ENCODE measurements at places on chromosomes 3 and 15.

- no peak for DNase-seq
Observed at GRCh38 chr3:49387721-49388120, 24.1 kb downstream of the RHOA start.

DNA sequence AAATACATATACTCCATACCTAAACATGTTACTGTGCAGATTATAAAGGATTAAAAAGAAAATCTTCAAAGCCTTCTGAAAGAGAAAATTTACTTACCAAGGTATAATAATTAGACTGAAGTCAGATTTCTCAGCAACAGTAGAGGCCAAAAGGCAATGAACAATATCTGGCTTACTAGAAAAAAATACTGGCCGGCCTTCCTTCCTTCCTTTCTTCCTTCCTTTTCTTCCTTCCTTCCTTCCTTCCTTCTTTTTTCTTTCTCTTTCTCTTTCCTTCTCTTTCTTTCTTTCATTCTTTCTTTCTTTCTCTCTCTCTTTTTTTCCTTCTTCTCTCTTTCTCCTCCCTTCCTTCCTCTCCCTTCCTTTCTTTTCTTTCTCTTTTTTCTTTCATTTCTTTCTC, 209.6 kb downstream of the KCNH8 start:
- no peak for DNase-seq

DNA sequence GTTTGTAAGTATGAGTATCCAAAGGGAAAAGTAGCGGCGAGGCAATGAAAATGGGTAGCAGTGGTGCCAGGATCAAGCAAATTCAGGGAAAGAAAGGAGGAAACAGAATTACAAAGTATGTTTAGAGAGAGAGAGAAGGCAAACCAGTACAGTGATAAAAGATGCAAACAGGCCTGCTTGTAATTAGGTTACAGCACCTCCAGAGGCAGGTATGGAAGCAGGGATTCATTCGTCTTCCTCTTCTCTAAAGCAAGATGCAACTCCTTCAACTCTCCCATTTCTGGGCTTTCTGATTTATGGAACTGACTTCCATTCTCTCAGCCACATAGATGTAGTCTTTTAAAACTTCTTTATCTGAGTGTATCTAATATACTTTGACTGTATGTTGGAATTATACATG, 68.0 kb downstream of the CRYBG3 start:
- no peak for DNase-seq

- DNase-seq = no peak
Observed at GRCh38 chr15:31525988-31526665, 199.5 kb downstream of the KLF13 start.

DNA sequence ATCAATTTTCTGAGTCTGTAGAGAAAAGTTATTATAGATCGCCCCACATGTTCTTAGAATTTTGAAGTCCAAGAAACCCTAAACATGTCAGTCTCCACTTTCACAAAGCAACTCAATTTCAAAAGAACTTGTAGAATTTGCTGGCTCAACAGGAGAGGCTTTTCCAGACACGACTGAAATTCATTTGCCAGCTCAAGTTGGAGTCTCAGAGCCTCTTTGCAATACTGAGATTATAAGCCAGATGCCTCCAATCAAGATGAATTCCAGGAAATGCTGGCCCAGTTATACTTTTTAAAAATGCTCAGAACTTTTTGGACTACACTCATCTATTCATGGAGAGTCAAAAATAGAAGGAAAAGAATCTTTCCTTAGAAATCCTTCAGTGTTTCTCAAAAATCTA, 56.9 kb upstream of the NLGN1 start:
- no peak for DNase-seq

DNA sequence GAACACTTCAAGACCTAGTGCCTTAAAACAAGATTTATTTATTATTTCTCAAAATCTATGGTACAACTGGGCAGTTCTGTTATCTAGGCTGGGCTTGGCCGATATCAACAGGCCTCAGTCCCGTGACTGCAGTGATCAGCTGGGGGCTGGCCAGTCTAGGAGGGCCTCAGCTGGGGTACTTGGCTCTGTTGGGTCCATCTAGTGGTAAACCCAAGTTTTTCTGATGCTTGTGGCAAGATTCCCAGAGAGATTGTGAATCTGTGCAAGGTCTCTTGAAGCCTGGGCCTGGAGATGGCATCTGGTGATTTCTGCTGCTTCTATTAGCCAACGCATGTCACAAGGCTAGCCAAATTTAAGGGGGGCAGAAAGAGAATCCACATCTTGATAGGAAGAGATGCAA, 482.4 kb upstream of the SGO1 start:
- DNase-seq = no peak

- no peak for DNase-seq
Observed at GRCh38 chr3:162073422-162073975, 576.9 kb downstream of the OTOL1 start.

- DNase-seq = no peak
Observed at GRCh38 chr15:44130778-44131177, 64.3 kb downstream of the FRMD5 start.

DNA sequence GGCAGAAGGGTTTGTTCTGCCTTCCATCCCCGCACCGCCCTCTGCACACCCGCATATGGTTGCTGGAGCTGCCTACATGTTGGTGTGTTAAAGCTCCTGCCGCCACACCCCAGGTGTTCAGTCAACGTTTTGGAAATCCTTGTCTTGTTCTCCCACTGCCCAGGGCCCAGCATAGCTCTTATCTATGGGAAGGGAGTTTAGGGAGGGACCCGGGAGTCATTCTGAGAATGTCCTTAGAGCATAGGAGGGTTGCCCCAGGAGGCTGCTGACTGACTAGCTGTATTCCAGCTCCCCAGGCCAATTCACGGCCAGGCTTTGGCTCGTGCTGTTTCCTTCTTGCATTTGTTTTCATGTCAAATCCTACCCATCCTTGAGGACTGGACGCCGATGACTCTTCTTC, 46.8 kb downstream of the MAGEF1 start:
- no peak for DNase-seq

- DNase-seq = no peak
Observed at GRCh38 chr3:187626581-187626980, 43.6 kb downstream of the SST start.

DNA sequence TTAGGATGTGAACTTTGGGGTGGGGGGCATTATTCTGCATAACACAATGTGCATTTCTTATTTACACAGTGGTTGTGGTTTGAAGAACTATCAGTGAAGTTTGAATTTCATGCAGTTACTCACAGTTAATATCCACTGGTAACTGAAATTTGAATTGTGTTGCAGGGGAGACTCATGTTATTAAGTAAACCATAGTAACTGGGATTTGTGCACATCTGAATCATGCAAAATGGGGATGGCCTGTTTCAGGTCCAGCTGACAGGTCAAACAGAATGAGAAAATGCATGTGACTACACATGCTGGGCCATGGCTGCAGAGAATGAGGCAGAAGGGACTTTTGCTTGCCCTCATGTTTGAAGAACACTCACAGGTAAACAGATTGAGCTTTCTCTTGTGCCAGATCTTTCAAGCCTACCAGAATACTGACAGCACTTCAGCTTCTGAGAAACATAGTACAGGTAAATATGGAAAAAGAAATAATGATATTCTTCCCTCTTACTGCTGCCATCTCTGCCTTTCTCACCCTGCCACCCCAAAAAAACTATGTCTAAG, 115.0 kb downstream of the POLQ start:
- no peak for DNase-seq

DNA sequence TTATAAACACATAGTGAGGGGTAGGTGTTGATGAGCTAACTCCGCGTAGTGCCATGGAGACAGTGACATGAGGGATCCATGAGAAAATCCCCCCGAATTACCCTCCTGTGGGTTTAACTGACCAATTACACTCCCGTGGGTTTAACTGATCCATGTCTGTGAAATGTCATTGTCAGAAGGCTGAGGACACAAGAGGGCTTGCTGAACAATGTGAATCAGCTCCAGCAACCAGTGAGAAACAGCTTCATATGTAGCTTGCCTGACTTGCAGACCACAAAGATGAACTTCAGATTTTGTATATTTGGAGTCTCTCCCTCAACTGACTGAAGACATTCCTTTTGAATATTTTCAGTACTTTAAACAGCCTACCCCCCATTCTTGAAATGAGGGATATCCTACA, 144.9 kb downstream of the FBN1 start:
- no peak for DNase-seq

GRCh38 chr3:128281461-128282367, 128.4 kb downstream of the EEFSEC start:
- no peak for DNase-seq

- no peak for DNase-seq
Observed at GRCh38 chr3:160400702-160401150, 1.3 kb downstream of the SMC4 start.

- no peak for DNase-seq
Observed at GRCh38 chr3:157274644-157275137, 114.7 kb upstream of the CCNL1 start.

DNA sequence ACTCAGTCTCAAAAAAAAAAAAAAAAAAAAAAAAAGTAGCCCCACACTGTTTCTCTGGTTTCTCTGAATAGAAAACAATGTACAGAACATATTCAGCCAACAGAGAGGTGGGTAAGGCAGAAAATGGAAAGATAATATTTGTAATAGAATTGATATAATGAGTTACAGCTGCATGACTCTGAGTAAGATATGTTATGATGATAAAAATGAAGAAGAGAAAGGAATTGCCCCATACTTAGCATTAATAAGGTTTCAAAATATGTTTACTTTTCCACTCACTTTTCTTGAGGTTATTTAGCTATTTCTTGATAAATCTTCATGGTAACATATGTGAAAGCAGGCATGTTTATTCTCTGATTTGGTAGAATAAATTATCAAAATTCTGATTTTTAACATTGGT, 100.9 kb upstream of the ROBO2 start:
- no peak for DNase-seq

- no peak for DNase-seq
Observed at GRCh38 chr15:58742022-58742813, 7.3 kb downstream of the ADAM10 start.
